ENCODE measurements at places on chromosomes 5 and 9. TPM values are rescaled to one million over a fixed set of nuclear protein-coding genes. Genes with fewer than 3 reads are reported as not detected.
A peak's percentile ranks its signal among the peaks of the same experiment; 100 is the strongest.

DNA sequence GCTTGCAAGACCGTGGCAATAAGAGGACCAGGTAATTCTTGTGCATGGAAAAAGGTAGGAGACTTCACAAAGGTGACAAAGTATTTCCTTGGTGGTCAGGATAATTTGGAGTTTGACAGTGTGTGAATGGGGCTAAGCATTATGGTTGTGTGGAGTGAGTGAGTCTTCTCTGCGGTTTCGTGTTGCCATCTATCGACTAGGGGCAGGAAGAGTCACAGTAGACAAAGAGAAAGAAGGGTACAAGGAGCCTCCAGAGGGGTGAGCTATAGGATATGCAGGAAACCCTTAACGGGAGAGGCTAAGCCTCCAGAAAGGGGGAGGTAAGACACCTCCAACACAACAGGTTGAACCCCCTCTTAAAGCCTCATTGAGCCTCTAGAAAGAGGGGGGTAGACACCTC is 64.0 kb upstream of the RANBP6 start:
- H3K4me1 ChIP-seq, result peaks cover 13% of the 10 kb centered on the region
- peak overlapping the region; percentile 86 for H3K4me3 ChIP-seq
- no peak overlapping the region for H3K27ac ChIP-seq
- no peak for DNase-seq
- no peaks in the 10 kb centered on the region for H3K27me3 ChIP-seq
- no peaks in the 10 kb centered on the region for H3K36me3 ChIP-seq

The FGF18 gene
- not detected for total RNA-seq

DNA sequence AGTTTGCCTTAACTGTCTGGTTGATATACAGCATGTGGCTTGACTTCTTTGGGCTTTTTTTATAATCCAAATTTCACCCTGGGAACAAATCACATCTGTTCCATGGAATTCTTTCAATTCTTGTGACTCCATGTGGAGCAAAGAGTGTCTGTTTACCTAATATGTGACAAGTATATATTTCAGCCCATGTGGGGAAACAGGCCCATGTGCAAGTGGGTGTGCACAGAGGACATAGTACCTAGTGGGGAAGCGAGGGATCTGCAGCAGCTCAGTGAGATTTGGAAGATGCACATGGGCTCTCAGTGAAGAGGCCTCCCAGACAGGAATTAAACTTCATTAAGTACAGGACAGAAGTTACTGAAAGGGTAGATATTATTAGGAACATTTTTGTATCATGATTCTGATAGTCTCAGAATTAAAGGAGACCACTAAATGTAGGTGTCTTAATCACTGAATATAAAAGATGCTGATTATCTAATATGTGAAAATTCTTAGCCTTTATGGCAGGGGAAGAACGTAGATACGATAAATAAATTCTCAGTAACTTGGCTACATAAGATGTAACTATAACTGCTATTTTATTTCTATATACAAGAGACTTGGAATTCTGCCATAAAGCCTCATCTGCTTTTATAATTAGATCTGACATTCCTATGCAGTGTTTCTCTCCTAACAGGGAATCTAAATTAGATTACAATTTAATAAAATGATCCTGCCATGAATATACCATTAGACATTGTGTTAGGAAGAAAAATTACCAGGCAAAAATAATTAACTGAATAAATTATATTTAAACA is 181.2 kb downstream of the SLC12A2 start:
- peaks cover 11% of the 10 kb centered on the region for H3K27me3 ChIP-seq
- H3K27ac ChIP-seq, result no peak overlapping the region
- H3K36me3 ChIP-seq, result peaks cover 40% of the 10 kb centered on the region
- H3K4me1 ChIP-seq, result no peaks in the 10 kb centered on the region
- DNase-seq, result no peak
- no peak overlapping the region for H3K4me3 ChIP-seq

DNA sequence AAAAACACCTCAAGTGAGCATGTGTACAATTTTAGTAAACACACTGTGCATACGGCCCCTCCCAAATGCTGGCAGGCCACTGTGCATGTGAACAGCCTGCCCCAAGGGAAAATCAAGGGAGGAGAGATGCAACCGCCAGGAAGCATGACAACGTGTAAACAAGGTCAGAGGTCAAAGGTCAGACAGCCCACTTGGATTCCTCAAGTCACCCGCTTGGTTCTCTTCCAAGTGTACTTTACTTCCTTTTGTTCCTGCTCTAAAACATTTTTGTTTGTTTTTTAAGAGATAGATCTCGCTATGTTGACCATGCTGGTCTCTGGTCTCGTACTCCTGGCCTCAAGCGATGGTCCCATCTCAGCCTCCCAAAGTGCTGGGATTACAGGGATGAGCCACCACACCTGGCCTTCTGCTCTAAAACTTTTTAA is 126.7 kb upstream of the SHB start:
- H3K27ac ChIP-seq, result no peak overlapping the region
- no peak overlapping the region for H3K4me3 ChIP-seq
- no peaks in the 10 kb centered on the region for H3K4me1 ChIP-seq
- no peaks in the 10 kb centered on the region for H3K36me3 ChIP-seq

GRCh38 chr9:107281922-107282667 is 984 bp upstream of the RAD23B start:
- H3K4me3 ChIP-seq, result peak overlapping the region; percentile 85
- no peak for DNase-seq
- peaks cover 48% of the 10 kb centered on the region for H3K4me1 ChIP-seq
- H3K27ac ChIP-seq, result peak overlapping the region; percentile 79

The EGFLAM gene
- total RNA-seq, result 0.88 TPM

GRCh38 chr9:127004946-127005769 is 90.6 kb downstream of the RALGPS1 start:
- H3K27ac ChIP-seq, result no peak overlapping the region
- no peak for DNase-seq
- H3K36me3 ChIP-seq, result no peaks in the 10 kb centered on the region
- no peak overlapping the region for H3K4me3 ChIP-seq
- peaks cover 16% of the 10 kb centered on the region for H3K27me3 ChIP-seq
- H3K4me1 ChIP-seq, result no peaks in the 10 kb centered on the region

DNA sequence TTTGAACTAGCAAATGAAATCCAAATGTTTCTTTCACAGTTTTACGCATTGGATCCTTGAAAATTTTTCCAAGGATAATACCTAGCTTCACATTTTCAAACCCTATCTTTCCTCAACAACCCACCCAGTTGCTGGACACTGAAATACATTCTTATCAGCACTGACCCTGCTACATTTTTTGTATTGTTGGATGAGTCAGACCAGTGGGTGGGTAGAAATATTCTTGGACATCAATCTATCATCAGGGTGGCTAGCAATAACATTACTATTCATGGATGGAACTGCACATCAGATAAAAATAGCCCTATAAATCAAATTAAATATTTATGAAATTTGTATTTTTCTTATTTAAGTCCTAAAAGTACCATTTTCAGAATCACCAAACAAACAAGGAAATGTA is 407.4 kb upstream of the IZUMO3 start:
- no peaks in the 10 kb centered on the region for H3K27me3 ChIP-seq
- no peak overlapping the region for H3K27ac ChIP-seq
- no peak overlapping the region for H3K4me3 ChIP-seq
- H3K36me3 ChIP-seq, result no peaks in the 10 kb centered on the region

The CTSV gene
- 0.14 TPM for total RNA-seq

The RASGEF1C gene
- total RNA-seq, result not detected

GRCh38 chr9:131739959-131740648 is at the start of gene RAPGEF1:
TSS of gene RAPGEF1 (minus strand) at chr9:131740076. CDS start at chr9:131739830, 246 bp downstream.
- peak; percentile 18 for DNase-seq
- peaks cover 9% of the 10 kb centered on the region for H3K36me3 ChIP-seq
- H3K27ac ChIP-seq, result peak within 1 kb of the TSS; percentile 78

GRCh38 chr5:14807471-14807870 is 64.1 kb downstream of the ANKH start:
- peak overlapping the region; percentile 93 for H3K27ac ChIP-seq
- H3K36me3 ChIP-seq, result peaks cover 5% of the 10 kb centered on the region
- H3K27me3 ChIP-seq, result peaks cover 5% of the 10 kb centered on the region

GRCh38 chr5:32889078-32889477 is 178.0 kb downstream of the NPR3 start:
- H3K4me1 ChIP-seq, result peaks cover 16% of the 10 kb centered on the region
- peaks cover 1% of the 10 kb centered on the region for H3K27me3 ChIP-seq
- no peak for DNase-seq
- H3K36me3 ChIP-seq, result peaks cover 6% of the 10 kb centered on the region

DNA sequence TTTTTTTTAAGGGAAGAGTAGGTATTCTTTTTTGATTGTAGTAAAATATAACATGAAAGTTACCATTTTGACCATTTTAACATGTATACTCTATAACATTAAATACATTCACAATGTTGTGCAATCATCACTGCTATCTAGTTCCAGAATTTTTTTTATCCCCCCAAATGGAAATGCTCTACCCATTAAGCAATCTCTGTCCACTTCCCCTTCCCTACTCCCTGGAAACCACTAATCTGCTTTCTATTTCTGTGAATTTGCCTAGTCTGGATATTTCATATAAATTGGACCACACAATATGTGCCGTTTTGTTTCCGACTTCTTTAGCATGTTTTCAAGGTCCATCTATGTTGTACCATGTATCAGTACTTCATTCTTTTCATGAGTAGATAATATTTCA is 429.5 kb downstream of the TLE1 start:
- H3K36me3 ChIP-seq, result peaks cover 6% of the 10 kb centered on the region
- H3K4me3 ChIP-seq, result no peak overlapping the region
- no peak overlapping the region for H3K27ac ChIP-seq
- no peaks in the 10 kb centered on the region for H3K4me1 ChIP-seq

DNA sequence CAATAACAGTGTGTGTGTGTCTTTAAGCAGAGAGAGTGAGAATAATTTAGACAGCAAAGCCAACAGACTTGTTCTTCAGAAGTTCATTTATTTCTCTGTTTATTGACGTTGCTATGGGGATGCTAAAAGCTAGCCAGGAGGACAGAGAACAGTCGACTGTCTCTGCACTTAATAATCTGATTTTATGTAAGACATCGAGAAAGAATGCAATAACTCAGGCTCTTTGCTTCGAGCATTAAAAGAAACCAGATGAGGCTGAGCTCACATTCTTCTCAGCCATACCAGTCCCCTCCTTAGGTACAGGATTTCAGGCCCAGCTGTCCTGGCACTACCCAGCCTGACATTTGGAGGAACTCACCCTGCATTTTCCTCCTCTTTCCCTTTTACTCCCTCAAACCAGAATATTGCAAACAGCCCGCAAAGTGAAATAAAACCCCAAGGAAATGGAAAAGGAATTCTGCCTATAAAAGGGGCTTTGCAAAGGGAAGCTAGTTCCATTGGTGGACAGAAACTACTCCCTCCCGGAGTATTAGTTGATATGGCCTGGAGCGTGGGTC is 44.5 kb upstream of the DPYSL3 start:
- no peaks in the 10 kb centered on the region for H3K36me3 ChIP-seq
- DNase-seq, result peak; percentile 94
- H3K4me3 ChIP-seq, result peak overlapping the region; percentile 84
- peaks cover 41% of the 10 kb centered on the region for H3K4me1 ChIP-seq
- peaks cover 4% of the 10 kb centered on the region for H3K27me3 ChIP-seq

The FRRS1L gene
- total RNA-seq, result not detected

DNA sequence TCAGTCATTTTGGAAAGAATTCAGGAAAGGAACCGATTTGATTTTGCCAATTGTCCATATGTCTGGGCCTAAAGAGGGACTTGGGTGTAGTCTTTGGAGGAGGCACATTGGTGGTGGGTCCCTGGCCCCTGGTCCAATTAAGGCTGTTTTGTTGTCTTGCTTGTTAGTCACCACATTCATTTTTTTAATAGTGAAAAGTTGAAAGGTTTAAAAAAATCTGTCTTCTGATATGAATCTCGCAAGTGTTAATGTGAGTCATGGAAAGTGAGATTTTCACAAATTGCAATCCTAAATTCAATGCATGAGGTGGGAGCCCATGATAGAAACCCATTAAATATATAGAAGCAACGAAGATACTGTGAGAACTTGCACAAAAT is 165.9 kb upstream of the OTULINL start:
- H3K27ac ChIP-seq, result peak overlapping the region; percentile 90
- no peak for DNase-seq
- H3K4me3 ChIP-seq, result peak overlapping the region; percentile 28
- H3K36me3 ChIP-seq, result peaks cover 74% of the 10 kb centered on the region

The ANKRD34B gene
- not detected for total RNA-seq

DNA sequence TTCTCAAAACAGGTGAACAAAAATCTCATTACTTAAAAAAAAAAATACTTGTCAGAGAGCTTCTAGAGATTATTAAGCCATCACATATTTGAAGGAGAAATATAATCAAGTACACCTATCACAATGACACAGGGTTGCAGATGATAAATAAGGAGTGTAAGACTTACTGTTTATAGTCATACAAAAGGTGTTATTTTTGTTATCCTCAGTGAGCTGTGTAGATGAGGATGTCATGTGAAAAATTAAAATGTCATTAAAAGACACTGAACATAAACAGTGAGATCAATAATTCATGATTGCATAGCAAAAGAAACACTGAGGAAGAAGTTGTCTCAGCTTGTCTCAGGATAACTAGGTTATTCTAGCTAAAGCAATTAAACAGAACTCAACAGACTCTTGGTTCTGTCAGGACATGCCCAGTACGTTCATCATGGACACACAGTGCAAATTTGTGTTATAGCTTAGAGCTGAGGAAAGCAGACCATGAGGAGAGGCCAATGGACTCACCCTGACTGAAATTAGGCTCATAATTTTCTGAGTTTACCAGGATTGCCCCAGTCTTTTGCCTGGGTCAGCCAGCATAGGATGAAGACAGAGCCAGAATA is 1162.6 kb upstream of the C9orf72 start:
- no peak overlapping the region for H3K27ac ChIP-seq
- no peaks in the 10 kb centered on the region for H3K36me3 ChIP-seq
- no peaks in the 10 kb centered on the region for H3K4me1 ChIP-seq
- no peak overlapping the region for H3K4me3 ChIP-seq
- H3K27me3 ChIP-seq, result no peaks in the 10 kb centered on the region

- H3K4me3 ChIP-seq, result no peak overlapping the region
- no peak overlapping the region for H3K27ac ChIP-seq
- no peaks in the 10 kb centered on the region for H3K36me3 ChIP-seq
- no peaks in the 10 kb centered on the region for H3K4me1 ChIP-seq
Observed at GRCh38 chr5:174134545-174134944, 89.0 kb downstream of the NSG2 start.

DNA sequence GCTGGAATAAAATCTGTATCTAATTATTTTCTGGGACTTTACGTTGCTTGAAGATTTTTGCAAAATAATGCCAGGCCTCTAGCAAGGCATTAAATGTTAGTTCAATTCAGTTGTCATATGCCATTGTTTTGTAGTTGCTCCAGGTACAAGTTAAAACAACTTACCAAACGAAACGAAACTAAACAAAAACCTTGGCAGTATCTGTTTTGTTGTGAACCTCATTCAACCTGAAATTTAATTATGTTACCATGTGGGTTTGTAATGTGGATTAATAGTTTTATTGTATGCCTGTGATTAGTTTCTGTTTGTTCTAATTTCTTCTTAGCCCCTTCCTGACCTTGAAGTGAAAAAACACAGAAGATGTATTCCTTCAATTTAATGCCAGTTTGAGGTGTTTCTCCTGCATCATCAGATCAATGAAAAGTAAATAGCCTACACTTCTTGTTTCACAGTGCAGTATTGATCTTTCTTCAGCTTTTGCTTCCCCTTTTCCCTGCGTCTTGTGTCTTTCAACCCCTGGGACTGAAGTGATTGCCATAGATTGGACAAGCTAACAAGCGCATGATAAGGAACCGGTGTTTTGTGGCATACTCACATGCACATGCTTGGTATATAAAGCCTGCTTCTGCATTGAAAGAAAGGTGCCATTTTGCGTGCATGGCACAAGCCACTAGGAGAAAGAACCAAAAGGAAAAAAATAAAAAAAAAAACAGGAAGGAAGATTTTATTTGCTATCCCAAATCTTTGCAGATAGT is 699.0 kb upstream of the ARRDC3 start:
- H3K36me3 ChIP-seq, result no peaks in the 10 kb centered on the region
- no peak overlapping the region for H3K27ac ChIP-seq
- DNase-seq, result no peak

GRCh38 chr5:178067755-178068154 is 45.6 kb upstream of the N4BP3 start:
- H3K27ac ChIP-seq, result no peak overlapping the region
- no peaks in the 10 kb centered on the region for H3K36me3 ChIP-seq
- no peak overlapping the region for H3K4me3 ChIP-seq
- peaks cover 35% of the 10 kb centered on the region for H3K27me3 ChIP-seq
- DNase-seq, result no peak
